Fibroblast of skin of right biceps (primary cell): ENCODE measurements at places on chromosomes 7 and 10.

GRCh38 chr10:125564570-125564969 lies 118.4 kb downstream of the TEX36 start:
- no peak for DNase-seq

DNA sequence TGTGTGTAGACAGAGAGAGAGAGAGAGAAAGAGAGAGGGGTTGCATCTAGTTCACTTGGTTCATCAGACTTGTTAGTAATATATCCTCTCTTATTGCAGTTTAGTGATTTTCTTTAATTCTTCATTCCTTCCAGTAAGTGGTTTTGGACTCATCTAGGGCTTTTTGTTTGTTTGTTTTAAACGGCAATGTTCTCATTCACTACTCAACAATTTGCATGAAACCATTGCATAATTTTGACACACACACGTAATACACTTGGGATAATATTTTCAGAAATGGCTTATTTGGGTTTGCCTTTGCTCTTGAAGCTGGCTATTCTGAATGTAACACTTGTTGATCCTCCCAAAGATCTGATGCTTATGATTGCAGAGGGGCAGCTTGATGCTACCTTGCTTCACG lies 16.4 kb upstream of the ZNF32 start:
- DNase-seq = no peak

DNA sequence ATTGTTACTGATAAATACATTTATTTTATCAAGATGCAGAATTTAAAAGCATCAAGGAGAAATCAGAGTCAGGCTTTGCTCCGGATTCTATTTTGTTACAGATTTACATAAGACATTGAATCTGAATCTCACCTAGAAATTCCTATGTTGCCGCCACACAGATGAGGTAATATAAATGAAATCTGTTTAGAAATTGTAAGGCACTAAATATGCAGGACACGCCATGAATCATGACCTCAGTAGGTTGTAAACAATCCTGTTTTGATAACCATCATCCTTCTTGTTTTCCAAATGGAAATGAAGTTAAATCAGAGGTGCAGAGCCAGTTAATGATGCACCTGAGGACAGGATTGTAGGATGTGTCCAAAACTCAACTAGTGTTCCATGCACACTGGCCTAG lies 778.0 kb downstream of the MAGI2 start:
- DNase-seq = no peak

DNA sequence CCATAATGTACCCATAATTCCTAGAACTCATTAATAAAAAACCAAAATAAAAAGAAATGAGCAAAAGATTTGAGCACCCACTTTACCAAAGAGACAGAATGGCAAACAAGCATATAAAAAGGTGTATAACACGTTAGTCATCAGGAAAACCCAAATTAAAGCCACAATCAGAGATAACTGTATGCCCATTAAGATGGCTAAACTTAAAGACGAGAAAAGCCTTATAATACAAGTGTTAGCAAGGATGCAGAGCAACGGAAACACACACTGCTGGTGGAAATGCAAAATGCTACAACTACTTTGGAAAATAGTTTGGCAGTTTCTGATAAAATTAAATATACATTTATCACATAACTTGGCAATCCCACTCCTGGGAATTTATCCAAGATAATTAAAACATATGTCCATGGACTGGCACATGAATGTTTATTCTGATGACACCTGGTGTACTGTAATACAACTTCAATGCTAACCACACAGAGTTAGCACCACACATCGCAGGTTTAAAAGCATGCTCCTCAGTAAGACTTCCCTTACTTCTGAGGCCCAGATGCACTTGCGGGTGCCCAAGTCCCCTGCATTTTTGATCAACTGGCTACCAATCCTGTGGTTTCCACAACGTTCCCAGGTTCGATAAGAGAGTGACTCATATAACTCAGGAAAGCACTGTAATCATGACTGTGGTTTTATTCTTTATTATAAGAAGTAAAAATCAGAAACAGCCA lies 158.6 kb downstream of the SNX13 start:
- DNase-seq = peak; percentile 61

- no peak for DNase-seq
Measured at GRCh38 chr7:4097001-4097609, 585.0 kb upstream of the FOXK1 start.

DNA sequence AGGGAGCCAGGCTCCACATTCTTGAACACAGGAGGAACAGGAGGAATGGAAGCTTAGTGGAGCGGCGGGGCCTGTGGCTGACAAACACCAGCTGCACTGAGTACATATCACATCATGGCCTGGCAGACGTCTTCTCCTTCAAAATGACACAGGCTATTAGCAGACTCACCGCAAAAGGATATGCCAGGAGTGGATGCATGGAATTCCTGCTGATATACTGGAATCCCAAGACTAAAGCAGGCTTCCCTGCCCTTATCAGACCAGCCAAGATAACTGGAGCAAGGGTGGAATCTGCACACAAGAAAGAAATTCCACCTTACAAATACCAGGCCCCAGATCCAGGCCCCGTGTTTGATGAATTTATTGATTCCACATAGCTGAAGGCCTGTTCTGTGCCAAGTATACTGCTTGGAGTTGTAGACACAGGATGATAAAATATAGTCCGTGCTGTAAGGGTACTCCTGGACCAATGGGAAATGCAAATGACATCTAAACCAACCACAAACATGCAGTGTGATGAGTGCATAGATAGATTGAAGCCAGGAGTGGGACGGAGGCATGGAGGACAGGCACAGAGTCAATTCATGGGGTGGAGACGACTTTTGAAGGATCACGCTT lies 480.5 kb upstream of the ZMIZ1 start:
- DNase-seq = peak; percentile 82
